ENCODE measurements at places on chromosomes 2 and 18.

DNA sequence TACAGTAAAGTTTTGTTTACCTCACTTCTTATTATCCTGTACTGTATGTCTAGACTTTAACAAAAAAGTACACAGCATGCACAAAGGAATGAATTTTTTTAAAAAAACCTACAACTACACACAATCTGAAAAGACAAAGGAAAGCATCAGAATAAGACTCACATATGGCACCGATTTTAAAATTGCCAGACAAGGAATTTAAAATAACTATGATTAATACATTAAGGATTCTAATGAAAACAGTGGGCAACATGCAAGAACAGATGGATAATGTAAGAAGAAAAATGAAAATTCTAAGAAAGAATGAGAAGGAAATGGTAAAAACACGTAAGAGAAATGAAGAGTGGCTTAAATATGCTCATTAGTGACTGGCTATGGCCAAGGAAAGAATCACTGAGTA lies 638.2 kb downstream of the FBXO15 start:
- H3K27ac ChIP-seq: no peak overlapping the region
- H3K27me3 ChIP-seq: no peaks in the 10 kb centered on the region
- no peaks in the 10 kb centered on the region for H3K36me3 ChIP-seq
- no peak for DNase-seq
- H3K4me1 ChIP-seq: no peaks in the 10 kb centered on the region

GRCh38 chr2:106685180-106685897 lies 198.2 kb downstream of the CD8B2 start:
- no peak overlapping the region for H3K4me3 ChIP-seq
- H3K27me3 ChIP-seq: no peaks in the 10 kb centered on the region
- DNase-seq: no peak
- no peaks in the 10 kb centered on the region for H3K4me1 ChIP-seq
- no peak overlapping the region for H3K27ac ChIP-seq

- peak; percentile 94 for DNase-seq
- H3K4me3 ChIP-seq: peak overlapping the region; percentile 86
- peak overlapping the region; percentile 98 for H3K27ac ChIP-seq
Observed at GRCh38 chr2:201257956-201258665, 2.2 kb upstream of the CASP8 start.

GRCh38 chr2:44943693-44944101 lies 2.2 kb downstream of the SIX3 start:
- DNase-seq: no peak
- no peak overlapping the region for H3K4me3 ChIP-seq
- peaks cover 92% of the 10 kb centered on the region for H3K27me3 ChIP-seq
- no peaks in the 10 kb centered on the region for H3K36me3 ChIP-seq
- H3K4me1 ChIP-seq: peaks cover 59% of the 10 kb centered on the region

GRCh38 chr2:140526575-140526974 lies 1604.2 kb downstream of the LRP1B start:
- H3K36me3 ChIP-seq: no peaks in the 10 kb centered on the region
- H3K27me3 ChIP-seq: no peaks in the 10 kb centered on the region

- no peaks in the 10 kb centered on the region for H3K4me1 ChIP-seq
- no peaks in the 10 kb centered on the region for H3K36me3 ChIP-seq
- no peak for DNase-seq
- H3K4me3 ChIP-seq: no peak overlapping the region
- no peaks in the 10 kb centered on the region for H3K27me3 ChIP-seq
Observed at GRCh38 chr18:404061-404636, 96.4 kb downstream of the COLEC12 start.

- peak; percentile 47 for DNase-seq
- peaks cover 54% of the 10 kb centered on the region for H3K36me3 ChIP-seq
- no peak overlapping the region for H3K27ac ChIP-seq
Observed at GRCh38 chr2:222613715-222614331, 42.1 kb downstream of the FARSB start.

GRCh38 chr2:42939411-42940206 lies 147.2 kb upstream of the HAAO start:
- no peak for DNase-seq
- H3K27me3 ChIP-seq: no peaks in the 10 kb centered on the region
- no peaks in the 10 kb centered on the region for H3K4me1 ChIP-seq

DNA sequence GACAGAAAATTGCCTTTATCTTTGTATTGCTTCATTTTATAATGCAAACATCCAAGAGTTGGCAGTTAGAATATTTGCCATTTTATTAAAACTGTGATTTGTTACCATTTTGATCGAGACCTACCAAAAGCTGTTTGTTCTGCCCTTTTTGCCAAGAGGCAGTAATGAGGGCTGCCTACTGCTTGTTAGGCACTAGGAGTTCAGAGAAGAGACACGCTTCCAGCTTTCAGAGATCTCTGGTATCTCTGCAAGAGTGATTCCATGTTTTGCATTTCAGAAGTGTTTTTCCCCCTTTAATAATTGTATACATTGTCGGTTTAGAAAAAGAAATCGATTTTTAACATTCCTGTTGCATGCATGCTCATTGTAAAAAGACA lies 628 bp downstream of the MRPL30 start:
- H3K36me3 ChIP-seq: peaks cover 6% of the 10 kb centered on the region
- peak overlapping the region; percentile 93 for H3K4me3 ChIP-seq
- no peaks in the 10 kb centered on the region for H3K27me3 ChIP-seq
- H3K27ac ChIP-seq: no peak overlapping the region
- no peak for DNase-seq

- no peaks in the 10 kb centered on the region for H3K27me3 ChIP-seq
- no peaks in the 10 kb centered on the region for H3K36me3 ChIP-seq
- DNase-seq: no peak
- H3K4me3 ChIP-seq: no peak overlapping the region
Observed at GRCh38 chr18:23196119-23197007, 61.1 kb downstream of the CABLES1 start.

GRCh38 chr2:147108548-147108947 lies 736.3 kb upstream of the ACVR2A start:
- no peak overlapping the region for H3K4me3 ChIP-seq
- no peaks in the 10 kb centered on the region for H3K27me3 ChIP-seq
- no peaks in the 10 kb centered on the region for H3K36me3 ChIP-seq
- no peaks in the 10 kb centered on the region for H3K4me1 ChIP-seq
- H3K27ac ChIP-seq: no peak overlapping the region

DNA sequence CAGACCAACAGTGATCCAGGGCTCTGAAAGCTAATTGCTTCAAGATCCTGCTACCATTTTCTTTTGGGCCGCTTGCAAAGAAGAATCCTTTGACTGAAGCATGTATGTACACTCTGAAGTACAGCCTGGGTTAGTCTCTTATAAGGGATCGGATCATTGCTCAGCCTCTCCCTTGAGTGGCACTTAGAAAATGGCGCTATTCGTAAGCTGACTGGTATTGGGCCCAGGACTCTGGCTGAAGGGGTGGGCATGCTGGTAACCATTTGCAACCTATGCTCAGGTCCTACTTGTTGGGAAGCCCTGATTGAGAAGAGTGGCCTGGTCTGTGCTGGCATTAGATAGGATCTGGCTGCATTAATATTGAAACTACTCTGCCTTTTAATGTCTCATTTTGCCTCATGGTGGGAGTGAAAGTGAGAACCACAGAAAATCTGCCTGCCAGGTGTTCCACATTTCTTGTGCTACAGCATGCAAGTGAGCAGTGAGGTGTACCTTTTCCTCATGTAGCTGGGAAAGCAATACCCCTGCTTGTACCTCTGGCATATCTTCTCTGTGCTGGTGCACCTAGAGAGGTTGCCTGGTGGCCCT lies 661 bp upstream of the MGAT5 start:
- peak; percentile 62 for DNase-seq
- H3K27me3 ChIP-seq: no peaks in the 10 kb centered on the region
- H3K27ac ChIP-seq: peak overlapping the region; percentile 87

- DNase-seq: peak; percentile 38
- no peaks in the 10 kb centered on the region for H3K27me3 ChIP-seq
- peaks cover 60% of the 10 kb centered on the region for H3K4me1 ChIP-seq
- peak overlapping the region; percentile 43 for H3K27ac ChIP-seq
- no peak overlapping the region for H3K4me3 ChIP-seq
- H3K36me3 ChIP-seq: peaks cover 13% of the 10 kb centered on the region
Observed at GRCh38 chr18:9120796-9121195, 15.8 kb upstream of the ANKRD12 start.

DNA sequence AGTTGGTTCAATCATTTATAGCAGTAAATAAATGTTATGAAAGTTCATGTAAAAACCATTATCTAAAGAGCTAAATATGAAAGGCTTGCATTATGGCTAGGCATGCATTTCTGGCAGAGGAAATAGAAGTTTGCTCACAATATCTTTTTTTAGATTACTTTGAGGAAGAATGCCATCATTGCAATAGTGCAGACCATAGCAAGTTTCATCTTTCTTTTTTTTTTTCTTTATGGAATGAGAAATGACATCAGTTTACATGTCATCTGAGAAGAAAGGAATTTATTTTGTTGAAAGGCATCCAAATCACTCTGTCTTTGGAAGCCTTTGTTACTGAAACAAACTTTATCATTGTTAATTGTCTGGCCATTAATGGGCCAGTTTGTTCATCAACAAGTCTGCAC lies 74.5 kb upstream of the NCKAP5 start:
- H3K36me3 ChIP-seq: no peaks in the 10 kb centered on the region
- no peaks in the 10 kb centered on the region for H3K27me3 ChIP-seq
- no peak for DNase-seq

GRCh38 chr2:120348134-120348736 lies 2.3 kb downstream of the INHBB start:
- peaks cover 26% of the 10 kb centered on the region for H3K4me1 ChIP-seq
- DNase-seq: no peak
- no peaks in the 10 kb centered on the region for H3K36me3 ChIP-seq
- no peak overlapping the region for H3K4me3 ChIP-seq
- H3K27me3 ChIP-seq: no peaks in the 10 kb centered on the region
- no peak overlapping the region for H3K27ac ChIP-seq

DNA sequence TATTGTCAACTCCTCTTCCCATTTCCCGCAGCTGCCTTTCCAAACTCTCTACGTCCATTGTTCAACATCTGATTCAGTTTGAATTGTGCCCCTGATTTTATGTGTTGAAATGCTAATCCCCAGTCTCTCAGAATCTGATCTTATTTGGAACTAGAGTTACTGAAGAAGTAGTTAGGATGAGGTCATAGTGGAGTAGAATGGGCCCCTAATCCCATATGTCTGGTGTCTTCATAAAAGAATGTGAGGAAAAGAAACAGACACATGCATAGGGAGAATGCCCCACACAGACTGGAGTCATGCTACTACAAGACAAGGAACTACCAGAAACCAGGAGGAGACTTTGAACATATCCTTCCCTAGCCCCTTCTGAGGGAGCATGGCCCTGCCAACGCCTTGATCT lies 99.2 kb downstream of the LRP1B start:
- H3K27me3 ChIP-seq: no peaks in the 10 kb centered on the region
- H3K4me3 ChIP-seq: no peak overlapping the region
- DNase-seq: no peak

- H3K4me3 ChIP-seq: no peak overlapping the region
- no peak for DNase-seq
- H3K36me3 ChIP-seq: no peaks in the 10 kb centered on the region
- no peaks in the 10 kb centered on the region for H3K4me1 ChIP-seq
- no peak overlapping the region for H3K27ac ChIP-seq
- H3K27me3 ChIP-seq: no peaks in the 10 kb centered on the region
Observed at GRCh38 chr2:68519236-68519635, 51.9 kb downstream of the APLF start.

DNA sequence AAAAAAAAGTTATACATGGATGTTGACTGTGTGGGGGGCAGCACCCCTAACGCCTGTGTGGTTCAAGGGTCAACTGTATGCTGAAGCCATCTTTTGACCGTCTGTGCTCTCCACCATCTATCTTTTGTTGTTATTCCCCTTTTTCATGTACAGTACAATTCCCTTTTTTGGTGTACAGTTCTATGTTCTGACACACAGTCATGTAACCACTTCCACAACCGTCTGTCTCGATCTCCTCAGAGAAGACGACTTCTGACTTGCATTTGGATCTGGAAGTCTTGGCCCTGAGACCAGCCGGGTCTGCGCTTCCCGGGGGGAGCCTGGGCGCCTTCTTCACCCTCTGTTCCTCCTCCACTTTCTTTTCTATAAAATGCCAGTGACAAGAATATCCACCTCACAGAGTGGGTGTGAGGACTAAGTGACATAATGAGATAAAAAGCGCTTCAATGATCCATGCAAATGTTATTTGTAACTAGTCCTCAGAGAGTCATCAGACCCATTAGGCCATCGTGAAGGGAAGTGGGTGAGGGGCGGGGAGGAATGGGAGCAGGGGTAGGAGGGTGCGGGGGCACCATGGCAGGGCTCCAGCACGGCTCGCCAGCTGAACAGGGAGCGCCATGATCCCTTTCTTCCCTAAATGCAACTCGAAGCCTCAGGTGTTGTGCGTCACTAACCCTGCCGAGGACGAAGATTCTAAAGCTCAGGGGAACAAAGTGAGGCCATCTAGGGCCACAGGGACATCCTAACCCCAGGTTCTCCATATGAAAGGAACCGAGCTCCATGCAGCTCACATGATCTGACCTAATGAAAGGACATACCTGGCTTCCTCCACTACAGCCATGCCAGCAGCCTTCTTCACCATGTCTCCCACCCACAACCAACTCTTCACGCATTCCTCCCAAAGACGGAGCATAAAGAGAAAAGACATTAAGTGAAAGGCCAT lies 16.6 kb downstream of the ADCY3 start:
- H3K4me1 ChIP-seq: no peaks in the 10 kb centered on the region
- H3K27me3 ChIP-seq: no peaks in the 10 kb centered on the region
- no peak overlapping the region for H3K4me3 ChIP-seq
- no peak for DNase-seq
- no peak overlapping the region for H3K27ac ChIP-seq

- H3K4me1 ChIP-seq: no peaks in the 10 kb centered on the region
- H3K27ac ChIP-seq: no peak overlapping the region
- no peaks in the 10 kb centered on the region for H3K27me3 ChIP-seq
Observed at GRCh38 chr2:61733563-61733962, 120.3 kb downstream of the FAM161A start.

GRCh38 chr2:152336119-152336853 lies 1.3 kb downstream of the FMNL2 start:
- H3K27ac ChIP-seq: no peak overlapping the region
- peak overlapping the region; percentile 64 for H3K4me3 ChIP-seq
- H3K36me3 ChIP-seq: no peaks in the 10 kb centered on the region
- peak; percentile 45 for DNase-seq
- H3K27me3 ChIP-seq: no peaks in the 10 kb centered on the region

DNA sequence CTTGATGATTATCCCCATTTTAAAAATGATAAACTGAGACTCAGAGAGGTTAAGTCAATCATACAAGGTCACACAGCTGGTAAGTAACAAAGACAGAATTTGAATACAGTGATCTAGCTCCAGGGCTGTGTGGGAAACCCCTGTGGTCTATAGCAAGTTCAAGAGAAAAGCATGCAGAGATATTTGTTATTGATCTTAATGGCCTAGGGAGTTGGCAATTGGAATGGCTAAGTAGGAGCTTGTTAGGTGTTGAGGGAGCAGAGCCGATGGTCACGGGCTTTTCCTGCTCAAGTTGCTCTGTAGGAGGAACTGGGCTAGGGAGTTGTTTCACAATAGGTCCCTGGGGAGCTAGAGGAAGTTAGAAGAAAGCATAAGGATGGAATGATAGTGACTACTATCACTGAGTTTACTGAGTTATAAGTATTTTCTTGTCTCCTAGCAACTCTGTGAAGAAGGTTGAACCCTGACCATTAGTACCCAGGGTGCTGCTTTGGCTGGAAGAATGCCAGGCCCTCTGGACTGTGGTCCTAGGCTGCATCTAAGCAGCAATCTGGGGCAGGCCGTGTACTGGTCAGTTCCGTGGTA lies 30.0 kb downstream of the RNF125 start:
- H3K4me1 ChIP-seq: peaks cover 19% of the 10 kb centered on the region
- peak; percentile 53 for DNase-seq
- H3K27me3 ChIP-seq: no peaks in the 10 kb centered on the region
- H3K27ac ChIP-seq: peak overlapping the region; percentile 77
